ENCODE measurements at places on chromosomes 13 and 19.

DNA sequence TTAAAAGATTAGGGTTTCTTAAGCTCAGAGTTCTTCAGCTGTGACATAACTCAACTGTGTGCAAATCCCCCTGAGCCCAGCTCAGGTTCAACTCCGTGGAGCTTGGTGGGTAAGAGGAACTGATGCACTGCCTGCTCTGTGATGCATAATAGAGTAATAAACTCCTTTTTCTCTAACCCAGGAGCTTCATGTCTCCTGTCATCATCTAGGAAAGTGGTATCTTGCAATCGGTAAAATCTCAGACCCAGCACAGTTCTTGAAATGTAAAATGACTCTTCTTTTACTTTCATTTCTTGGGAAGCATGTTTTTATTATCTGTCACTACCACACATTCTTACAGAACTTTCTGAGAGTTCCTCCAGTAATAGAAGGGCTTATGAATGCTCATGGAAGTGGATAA, 123.8 kb upstream of the PCDH9 start:
- no peak for DNase-seq

DNA sequence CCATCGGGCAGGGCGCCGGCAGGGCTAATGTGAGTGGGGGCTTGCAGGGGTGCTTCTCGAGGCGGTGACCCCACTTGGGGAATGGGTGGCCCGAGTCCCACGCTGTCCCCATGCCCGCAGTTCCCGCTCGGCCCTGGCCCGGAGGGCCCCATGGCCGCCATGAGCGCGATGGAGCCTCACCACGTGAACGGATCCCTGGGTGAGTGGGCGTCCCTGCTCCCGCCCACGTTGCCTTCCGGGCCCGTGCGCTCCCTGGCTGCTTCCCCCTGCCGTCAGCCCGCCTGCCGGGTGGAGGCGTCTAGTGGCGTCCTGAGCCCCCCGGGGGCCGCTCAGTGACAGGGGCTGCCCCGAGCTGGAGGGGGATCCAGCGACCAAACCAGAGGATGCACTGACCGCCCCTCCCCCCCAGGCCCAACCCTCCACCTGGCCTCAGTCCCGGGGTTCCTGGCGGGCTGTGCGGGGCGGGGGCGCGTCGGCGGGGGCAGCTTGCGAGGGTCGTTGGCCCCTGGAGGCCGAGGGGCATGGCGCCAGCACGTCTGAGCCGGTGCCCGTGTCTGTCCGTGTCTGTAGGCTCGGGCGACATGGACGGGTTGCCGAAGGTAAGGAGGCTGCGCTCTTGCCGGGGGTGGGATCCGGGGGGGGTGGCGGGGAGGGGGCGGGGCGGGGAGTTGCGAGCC, 4.8 kb downstream of the ISYNA1 start:
- no peak for DNase-seq

GRCh38 chr13:50810998-50811397, 32.5 kb downstream of the DLEU7 start:
- DNase-seq = no peak

DNA sequence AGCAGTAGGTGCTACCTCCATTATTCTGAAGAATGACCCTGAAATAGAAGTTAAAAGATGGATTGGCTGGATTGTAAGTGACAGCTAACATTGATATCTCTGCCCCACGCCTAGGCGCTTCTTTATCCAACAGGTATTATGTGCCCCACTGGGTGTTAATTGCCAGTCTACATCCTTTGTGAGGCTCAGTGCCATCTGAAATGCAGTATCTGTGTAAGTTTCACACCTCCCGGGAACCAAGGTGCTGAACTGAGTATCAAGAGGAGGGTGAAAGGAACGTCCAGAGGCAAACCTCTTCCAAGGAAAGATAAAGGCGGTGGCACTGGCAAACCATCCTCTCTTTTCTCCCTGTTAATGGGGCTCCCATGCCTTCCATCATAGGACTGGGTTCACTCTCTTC, 181.1 kb upstream of the UBL3 start:
- no peak for DNase-seq

DNA sequence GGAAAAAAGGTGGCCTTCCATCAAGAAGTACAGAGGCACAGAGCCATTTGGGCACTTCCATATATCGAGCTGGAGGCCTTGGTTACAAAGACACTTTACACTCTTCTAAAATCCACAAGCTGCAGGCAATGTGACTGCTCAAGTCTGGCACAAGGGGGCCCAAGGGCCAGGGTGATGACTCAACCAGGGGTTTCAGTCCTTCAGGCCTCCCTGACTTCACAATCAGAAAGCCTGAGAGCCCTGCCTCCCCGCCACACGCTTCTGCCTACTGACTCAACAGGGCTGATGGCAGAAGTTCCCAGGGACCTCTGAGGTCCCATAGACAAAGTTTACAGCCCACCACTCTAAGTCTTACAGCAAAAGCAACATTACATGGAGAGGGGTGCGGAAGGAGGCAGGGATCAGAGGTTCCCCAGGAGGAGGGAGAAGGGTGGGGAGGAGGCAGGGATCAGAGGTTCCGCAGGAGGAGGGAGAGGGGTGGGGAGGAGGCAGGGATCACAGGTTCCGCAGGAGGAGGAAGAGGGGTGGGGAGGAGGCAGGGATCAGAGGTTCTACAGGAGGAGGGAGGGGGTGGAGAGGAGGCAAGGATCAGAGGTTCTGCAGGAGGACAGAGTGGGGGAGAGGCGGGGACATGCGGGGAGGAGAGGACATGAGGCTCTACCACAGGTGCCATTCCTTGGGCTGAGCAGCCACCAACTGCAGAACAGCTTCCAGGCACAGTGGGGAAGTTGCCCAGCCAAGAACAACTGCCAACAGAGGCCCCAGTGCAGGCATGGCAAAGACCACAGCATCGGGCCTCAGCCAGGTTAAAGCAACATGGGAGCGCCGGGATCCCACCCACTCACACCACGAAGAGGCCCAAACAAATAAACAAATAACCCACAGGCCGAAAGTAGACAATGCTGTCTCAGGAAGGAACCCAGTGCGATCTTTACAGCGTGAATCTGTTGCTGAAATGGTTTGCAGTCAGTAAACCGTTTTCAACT, 52.0 kb downstream of the SLC7A1 start:
- no peak for DNase-seq

- DNase-seq = no peak
Observed at GRCh38 chr13:113098162-113098732, 7.3 kb upstream of the F7 start.

DNA sequence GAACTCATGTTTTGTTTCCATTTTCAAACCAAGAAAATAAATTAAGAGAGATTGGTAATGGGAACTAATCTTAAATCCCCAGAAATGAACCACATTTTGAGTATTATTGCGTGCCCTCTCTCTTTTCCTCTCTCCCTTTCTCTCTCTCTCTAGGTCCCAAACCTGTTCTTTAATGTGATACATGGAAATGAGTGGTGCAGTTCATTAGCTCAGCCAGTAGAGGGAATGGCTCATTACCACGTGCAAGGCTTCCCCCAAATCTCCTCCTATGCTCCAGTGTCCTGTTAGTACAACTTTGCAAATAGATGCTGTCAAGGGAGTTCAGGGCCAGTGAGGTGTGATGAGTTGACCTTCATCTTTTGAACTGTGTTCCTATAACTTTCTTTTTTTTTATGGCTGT, 178.4 kb downstream of the FGF9 start:
- DNase-seq = no peak

Measured in NCI-H2107 (cell line).